ENCODE measurements at places on chromosomes 4 and X.

- no peak for DNase-seq
Observed at GRCh38 chr4:86218746-86219473, 140.9 kb downstream of the MAPK10 start.

GRCh38 chr4:84778041-84778440, 188.4 kb downstream of the WDFY3 start:
- no peak for DNase-seq

DNA sequence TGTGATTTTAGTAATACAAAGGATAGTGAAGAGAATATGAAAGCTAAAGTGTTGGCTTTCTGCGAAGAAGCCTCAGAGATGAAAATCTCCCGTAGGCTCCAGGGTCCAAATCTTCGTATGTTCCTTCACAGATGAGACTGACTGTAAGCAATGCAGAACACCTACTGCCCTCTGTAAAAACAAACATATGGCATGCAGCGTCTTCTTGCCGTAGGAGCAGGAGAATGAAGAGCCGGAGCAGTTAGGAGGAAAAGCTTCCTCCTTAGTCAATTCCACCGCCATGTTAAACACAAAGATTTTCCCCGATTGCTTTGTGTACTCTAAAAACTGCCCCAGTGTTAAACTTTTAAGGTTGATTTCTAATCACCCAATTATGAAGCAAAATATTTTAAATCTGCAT, 22.5 kb downstream of the RWDD4 start:
- no peak for DNase-seq

GRCh38 chrX:66004928-66005829, 34.7 kb downstream of the VSIG4 start:
- DNase-seq, result no peak

DNA sequence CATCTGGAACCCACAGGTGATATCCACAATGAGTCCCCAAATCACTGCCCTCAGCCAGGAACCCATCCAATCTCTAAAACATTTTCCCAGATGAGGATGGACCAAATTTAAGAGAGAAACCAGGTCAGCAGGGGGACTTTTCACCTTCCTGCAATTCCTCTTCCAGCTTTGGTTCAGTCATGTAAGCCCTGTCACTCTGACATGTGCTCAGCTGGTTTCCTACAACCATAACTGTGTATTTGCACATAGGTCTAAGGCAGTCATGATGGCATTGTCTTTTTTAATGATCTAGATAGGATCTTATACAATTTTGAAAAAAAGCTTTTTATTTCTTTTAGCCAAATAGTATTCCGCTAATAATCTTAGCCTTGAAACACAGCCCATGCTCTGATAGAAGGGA, 6.5 kb downstream of the CXXC4 start:
- no peak for DNase-seq

GRCh38 chrX:50677789-50678188, 136.2 kb downstream of the SHROOM4 start:
- DNase-seq, result no peak

DNA sequence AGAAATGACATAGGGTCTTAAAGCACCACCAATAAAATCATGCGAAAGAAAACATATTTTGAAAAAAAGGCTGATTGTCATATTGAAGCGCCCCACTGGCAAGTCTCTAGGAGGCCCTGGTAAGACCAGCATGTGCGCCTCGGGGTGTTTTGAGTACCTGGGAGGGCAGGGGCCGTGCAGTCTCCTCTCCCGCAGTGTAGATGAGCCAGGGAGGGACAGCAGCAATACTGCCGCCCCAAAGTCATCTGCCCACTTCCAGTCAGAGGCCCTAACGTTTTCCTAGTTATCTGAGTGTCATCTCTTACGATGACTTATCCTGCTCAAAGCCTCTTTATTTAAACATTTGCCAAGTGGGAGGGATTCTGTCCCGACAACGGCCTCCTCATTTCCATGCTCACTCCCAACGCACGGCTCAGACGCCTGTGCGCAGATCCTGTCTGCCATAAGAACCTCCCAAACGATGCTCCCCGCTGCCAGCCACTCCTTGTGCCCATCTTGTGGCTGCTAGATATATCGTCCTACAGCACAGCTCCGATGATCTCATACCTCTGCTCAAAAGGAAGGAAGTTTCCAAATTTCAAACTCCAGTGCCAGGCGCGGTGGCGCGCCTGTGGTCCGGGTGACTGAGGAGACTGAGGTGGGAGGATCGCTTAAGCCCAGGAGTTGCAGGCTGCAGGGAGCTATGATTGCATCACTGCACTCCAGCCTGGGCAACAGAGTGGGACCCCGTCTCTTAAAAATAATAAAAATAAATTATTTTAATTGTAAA, 17.2 kb upstream of the SCRG1 start:
- no peak for DNase-seq

GRCh38 chrX:70444326-70444945, at the start of gene DLG3:
Gene DLG3, plus strand, starts transcription at chrX:70444835. Its CDS starts 367 bp downstream, at chrX:70445202.
- no peak for DNase-seq

DNA sequence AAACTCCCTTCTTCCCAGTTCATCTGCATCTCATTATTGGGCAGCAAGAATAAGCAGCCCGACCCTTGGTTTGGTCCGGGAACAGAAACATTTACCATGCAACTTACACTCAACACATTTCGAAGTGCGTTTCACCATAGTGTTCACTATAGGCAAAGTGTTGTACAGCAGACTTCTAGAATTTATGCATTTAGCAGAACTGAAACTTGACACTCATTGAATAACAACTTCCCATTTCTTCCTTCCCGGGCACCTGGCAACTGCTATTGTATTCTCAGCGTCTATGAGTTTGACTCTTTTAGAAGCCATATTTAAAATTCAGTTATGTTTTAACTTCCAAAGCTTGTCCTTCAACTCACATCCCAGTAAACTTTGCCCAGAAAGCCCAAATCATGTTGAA, 840.6 kb downstream of the NLGN4X start:
- peak; percentile 4 for DNase-seq

DNA sequence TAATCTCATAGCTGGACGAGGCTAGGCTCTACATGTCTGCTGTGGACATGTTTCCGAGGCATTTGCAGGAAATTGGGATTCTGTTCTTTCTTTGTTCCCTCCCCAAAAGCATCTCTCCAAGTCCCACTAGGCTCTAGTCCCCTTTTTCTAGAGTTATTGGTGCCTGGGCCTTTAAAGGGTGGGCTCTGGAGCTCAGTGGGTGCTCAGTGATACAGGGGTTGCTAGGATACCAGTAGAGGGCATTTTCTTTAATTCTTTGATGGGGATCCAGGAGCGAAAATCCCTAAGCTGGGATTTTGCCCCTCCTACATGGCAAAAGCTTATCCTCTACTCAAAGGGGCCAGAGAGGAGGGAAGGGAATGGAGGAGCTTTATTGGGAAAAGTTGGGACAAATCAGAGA, 34.2 kb downstream of the ARHGEF9 start:
- no peak for DNase-seq

- DNase-seq, result peak; percentile 35
Observed at GRCh38 chrX:49919617-49920016, 2.8 kb upstream of the CLCN5 start.

DNA sequence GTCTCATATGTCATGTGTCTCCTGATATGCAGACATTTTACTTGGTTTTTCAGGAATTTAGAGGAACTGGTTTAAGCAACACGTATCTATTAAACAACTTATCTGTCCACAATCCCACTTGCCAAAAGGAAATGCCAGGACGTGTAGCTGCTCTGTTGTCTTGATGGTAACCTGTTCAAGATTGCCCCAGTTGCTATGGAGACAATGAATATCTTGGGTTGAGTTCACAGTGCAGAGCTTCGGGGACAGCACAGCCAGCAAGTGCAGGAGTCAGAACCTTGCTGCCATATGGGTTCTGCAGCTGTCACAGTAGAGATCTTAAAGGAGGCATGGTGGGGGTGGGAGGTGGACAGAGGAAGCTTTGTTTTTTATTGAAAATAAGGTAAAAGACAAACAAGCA, 28.7 kb upstream of the FAM9B start:
- no peak for DNase-seq

DNA sequence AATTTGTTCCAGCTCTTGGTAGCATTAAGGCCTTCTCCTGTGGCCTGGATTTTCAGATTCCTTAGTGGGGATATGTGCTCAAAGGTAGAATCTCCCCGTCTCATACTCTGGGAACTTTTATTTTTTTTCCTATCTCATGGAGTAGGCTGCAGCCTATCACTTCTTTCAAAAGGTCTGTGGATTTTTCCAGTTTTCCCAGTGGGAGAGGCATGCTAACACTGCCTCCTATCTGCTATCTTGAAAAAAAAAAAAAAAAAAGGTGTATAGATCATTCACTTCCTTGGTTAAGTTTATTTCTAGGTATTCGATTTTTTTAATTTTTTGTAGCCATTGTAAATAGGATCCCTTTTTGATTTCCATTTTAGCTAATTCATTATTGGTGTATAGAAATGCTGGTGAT, 67.1 kb downstream of the IL15 start:
- no peak for DNase-seq

GRCh38 chr4:100424376-100424775, 93.4 kb downstream of the EMCN start:
- DNase-seq, result no peak

- DNase-seq, result no peak
Observed at GRCh38 chr4:131348263-131348662, 1800.8 kb upstream of the PCDH10 start.

- peak; percentile 92 for DNase-seq
Observed at GRCh38 chr4:128810871-128811570, 1.5 kb downstream of the JADE1 start.

DNA sequence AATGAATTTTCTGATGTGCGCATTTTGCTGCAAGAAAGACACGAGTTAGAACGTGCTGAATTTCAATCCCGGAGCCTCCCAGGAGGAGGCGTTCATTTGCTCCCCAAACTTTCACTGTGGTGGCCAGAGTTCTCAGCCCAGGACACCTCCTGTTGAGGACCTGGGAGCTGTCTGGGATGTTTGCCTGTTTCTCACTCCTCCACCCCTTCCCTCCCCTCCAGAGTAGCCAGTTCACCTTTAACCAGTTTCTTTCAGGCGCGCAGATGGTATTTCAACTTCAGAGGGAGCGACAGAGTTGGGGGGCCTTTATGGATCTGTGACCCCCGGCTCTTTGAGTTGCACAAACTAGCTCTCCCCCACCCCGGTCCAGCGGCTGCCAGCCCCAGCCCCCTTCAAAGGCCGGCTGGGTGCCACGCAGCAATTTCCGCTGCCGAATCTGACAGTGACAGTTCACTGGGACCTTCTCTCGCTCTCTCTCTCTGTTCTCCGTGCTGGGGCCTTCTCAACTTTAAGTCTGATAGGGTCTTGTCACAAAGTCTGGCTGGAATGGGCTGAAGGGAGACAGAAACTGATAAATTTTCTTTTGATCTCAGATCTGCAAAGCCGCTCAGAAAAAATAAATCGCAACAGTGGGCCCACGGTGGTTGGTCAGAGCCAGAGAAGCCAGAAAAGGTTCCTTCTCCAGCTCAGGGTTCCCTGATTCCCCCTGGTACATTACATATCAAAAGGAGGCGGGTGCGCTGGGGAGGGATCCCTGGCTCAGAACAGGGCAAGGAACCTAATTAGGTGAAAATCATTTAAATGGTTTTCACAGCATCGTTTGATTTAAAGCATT, 100.0 kb upstream of the STX18 start:
- DNase-seq, result no peak

- no peak for DNase-seq
Observed at GRCh38 chr4:176778063-176778462, 14.7 kb downstream of the VEGFC start.

GRCh38 chr4:3201718-3202702, 46.9 kb upstream of the MSANTD1 start:
- DNase-seq, result peak; percentile 22

GRCh38 chr4:123870216-123870876, 473.8 kb downstream of the SPRY1 start:
- DNase-seq, result no peak

GRCh38 chr4:87188932-87189331, 31.5 kb downstream of the KLHL8 start:
- DNase-seq, result no peak

GRCh38 chrX:19792412-19792811, 95.0 kb downstream of the SH3KBP1 start:
- DNase-seq, result no peak

GRCh38 chr4:155572106-155572703, 94.4 kb upstream of the GUCY1A1 start:
- no peak for DNase-seq

- no peak for DNase-seq
Observed at GRCh38 chr4:87498446-87498900, 30.7 kb downstream of the SPARCL1 start.

DNA sequence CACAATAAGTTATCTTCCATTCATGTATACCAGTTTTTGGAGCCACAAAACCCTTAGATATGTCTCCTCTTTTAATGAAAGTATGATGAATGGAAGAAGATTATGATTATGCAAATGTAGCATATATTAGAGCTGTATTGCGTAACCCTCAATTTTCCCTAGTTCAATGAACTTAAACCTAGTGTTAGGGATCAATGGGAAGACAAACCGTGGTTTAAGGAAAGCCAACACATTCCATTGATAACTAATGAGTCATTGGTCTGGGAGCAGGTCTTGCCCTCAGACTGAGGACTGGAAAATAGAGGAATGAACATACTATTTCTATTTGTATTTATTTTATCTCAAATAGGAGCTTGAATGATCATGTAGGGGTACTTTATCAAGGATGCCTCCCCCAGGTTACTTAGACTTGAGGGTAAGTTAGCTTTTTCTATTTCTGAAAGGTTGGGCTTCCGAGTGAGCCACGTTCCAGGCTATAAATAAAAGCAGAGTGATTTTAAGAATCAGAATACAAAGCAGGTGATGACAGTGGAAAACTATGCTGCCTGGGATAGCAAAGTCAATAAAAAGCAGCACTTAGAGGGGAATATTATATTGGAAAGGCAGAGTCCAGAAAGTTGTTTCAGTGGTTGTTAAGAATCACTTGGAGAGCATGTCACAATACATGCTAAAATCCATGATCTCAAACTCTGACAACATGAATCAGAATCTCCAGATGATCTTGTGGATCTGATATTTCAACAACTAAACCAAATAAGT, 356.0 kb downstream of the ADAM29 start:
- DNase-seq, result no peak

DNA sequence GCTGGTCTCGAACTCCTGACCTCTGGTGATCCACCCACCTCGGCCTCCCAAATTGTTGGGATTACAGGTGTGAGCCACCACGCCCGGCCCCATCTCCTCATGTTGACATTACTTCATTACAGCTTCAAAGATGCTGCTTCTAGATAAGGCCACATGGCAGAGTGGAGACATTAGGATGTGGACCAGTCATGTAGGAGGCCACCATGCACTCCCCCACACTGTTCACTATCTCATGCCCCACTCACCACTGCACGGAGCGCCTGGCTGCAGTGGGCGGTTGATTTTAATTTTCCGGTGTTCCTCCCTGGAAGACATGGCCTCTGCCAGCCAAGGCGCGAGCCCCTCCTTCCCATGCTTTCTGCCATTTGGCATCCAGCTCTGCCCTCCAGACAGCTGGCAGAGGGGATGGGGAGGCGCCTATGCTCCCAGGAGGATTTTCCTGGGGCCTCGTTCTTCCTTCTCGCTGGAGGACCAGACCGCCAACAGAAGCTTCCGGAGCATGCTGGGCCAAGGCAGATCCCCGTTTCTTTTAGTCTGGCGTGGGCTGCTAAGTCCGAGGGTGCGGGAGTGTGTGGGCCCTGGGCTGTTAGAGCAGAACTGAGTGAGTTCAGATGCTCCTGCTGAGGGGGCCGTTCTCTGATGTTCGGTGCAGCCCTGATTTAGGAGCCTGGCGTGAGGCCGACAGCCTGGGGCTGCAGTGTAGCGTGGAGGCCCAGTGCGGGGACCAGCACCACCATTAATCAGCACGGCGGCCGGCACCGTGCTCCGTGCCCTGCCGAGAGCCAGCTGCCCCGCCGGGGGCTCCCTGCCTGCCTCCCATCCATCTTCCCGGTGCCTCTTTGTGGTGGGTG, 93.1 kb downstream of the SORCS2 start:
- DNase-seq, result no peak

- peak; percentile 65 for DNase-seq
Observed at GRCh38 chr4:123390846-123391456, 5.6 kb upstream of the SPRY1 start.
